ENCODE measurements at places on chromosomes 7 and 10.

GRCh38 chr10:133045556-133046389 lies 42.0 kb upstream of the ADGRA1 start:
- no peak for DNase-seq

- DNase-seq: no peak
Measured at GRCh38 chr7:111388912-111389311, 173.4 kb downstream of the IMMP2L start.

- no peak for DNase-seq
Measured at GRCh38 chr7:80493121-80493849, 18.6 kb downstream of the GNAT3 start.

- DNase-seq: no peak
Measured at GRCh38 chr7:57404967-57405421, 45.0 kb upstream of the ZNF716 start.

DNA sequence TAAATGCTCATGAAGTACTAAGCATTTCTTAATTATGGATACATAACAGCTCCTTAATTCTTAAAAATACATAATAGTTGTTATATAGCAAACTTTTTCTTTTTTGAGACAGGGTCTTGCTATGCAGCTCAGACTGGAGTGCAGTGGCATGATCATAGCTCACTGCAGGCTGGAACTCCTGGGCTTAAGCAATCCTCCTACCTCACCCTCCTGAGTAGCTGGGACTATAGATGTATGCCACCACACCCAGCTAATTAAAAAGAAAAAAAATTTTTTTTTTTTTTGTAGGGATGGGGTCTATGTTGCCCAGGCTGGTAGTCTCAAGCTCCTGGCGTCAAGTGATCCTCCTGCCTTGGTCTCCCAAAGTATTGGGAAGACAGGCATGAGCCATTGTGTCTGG lies 30.9 kb downstream of the IRF5 start:
- no peak for DNase-seq

GRCh38 chr7:47685151-47685550 lies 103.2 kb upstream of the TNS3 start:
- DNase-seq: no peak

DNA sequence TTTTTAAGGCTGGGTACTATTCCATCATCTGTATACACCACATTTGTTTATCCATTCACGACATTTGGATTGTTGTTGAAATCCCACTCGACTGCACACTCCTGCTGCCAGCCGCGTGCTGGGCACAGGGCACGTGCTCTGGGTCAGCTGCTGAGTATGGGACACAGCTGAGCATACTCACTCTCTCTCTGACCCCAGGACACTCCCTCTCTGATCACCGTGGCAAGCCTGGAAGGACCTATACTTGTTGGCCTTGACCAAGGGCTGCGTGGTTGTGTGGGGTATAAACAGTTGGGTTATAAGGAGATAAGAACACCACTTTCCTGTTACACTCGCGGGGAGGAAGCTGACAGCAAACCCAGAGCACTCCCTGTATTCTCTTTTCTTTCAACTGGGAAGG lies 153.0 kb upstream of the RHEB start:
- no peak for DNase-seq

DNA sequence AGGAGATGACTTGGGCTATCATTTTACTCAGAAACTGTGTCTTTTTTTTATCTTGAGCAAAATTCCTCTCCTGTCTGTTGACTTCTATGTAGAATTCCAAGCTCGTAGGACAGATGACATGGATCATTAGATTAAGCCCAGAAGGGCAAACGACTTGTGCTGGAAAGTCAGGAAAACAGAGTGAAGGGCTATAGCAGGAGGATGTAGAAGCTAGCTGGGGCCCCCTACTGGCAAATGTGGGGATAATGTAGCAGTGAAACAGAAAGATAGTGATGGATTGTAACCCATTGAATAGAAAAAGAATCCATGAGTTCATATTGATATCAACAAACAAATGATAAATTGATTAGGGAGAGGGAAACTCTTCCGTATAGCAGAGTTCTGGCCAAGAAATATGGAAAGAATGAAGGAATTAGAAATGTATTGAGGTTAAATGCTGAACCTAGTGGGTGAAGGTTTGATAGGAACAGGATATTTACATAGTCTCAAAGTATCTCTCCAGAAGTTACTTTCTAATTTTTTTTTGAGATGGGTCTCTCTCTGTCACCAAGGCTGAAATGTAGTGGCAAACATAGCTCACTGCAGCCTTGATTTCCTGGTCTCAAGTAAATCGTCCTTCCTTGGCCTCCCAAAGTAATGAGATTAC lies 103.6 kb downstream of the LYZL1 start:
- no peak for DNase-seq

- no peak for DNase-seq
Measured at GRCh38 chr10:22022257-22023032, 18.9 kb upstream of the DNAJC1 start.

DNA sequence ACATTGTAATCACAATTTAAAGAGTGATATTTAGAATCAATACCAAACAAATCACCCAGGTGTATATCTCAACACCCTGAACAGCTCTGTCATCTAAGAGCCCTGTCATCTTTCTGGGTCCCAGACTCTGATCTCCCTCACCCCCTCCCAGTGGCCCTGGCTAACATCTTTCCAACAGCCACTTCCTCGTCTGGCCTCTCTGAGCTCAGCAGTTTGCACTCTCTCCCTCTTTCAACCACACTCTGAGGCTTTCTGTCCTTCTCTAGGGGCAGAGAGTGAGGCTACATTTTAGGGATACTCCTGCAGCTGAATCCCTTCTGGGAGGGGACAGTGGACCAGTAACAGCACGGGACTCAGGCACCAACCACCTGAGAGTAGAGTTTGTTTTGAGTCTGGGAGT lies 17.1 kb upstream of the PRRT4 start:
- DNase-seq: no peak

DNA sequence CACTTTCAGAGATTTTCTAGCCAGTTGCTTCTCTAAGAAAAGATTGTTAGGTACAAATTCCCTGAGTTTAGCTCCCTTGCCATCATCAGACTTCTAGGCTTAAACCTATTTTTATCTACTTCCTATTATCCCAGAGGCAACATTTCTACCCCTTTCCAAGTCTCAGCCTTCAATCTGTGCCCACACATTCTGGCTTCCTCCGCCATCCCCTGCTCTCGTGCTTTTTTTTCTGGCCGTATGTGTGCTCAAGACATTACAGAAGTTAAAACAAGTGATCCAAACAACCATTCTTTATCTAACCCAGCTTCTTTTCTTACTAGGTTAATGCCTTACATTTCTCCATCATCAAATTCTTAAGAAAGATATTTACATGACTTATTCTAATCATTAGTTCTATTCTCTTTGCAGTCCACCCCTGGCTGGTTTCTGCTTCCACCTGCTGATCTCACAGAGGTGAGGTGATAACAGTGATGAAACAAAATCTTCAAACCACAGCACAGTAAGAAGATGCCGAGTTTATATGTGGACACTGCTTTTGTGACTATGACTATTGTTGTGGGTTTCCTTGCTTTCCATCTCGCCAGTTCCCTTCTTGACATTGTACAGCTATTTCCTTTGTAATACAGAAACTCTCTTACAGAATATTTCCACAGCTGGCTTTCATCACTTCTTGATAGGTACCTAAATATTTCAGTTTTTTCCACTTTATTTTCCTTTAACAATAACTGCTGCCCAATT lies 18.3 kb upstream of the CDK6 start:
- no peak for DNase-seq

- no peak for DNase-seq
Measured at GRCh38 chr10:85741626-85742300, 624.8 kb downstream of the GRID1 start.

DNA sequence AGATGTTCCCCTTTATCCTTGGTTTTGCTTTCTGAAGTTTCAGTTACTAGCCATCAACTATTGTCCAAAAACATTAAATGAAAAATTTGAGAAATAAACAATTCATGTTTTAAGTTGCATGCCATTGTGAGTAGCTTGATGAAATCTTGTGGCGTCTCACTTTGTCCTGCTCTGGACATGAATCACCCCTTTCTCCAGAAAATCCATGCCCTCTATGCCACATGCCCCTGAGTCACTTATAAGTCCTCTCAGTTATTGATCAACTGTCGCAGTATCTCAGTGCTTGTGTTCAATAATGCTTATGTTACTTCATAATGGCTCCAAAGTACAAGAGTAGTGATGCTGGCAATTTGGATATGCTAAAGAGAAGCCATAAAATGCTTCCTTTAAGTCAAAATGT lies 208.0 kb upstream of the FERD3L start:
- no peak for DNase-seq

DNA sequence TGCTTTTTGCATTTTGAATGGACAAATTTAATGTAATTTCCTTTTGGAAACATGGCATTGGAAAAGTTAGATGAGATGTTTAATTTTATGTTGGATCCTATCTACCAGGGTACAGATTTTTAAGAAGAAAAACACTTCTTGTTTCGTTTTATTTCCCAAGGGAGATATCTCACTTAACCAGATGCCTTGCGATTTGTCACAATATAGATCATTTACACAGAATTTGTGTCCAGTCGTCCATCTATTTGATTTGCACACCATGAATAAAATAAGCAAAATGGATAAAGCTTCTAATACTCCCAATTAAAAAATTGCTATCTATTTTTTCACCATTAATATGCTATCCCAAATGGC lies 25.7 kb downstream of the HDAC9 start:
- DNase-seq: no peak

GRCh38 chr7:91780521-91780920 lies 100.0 kb downstream of the MTERF1 start:
- no peak for DNase-seq

DNA sequence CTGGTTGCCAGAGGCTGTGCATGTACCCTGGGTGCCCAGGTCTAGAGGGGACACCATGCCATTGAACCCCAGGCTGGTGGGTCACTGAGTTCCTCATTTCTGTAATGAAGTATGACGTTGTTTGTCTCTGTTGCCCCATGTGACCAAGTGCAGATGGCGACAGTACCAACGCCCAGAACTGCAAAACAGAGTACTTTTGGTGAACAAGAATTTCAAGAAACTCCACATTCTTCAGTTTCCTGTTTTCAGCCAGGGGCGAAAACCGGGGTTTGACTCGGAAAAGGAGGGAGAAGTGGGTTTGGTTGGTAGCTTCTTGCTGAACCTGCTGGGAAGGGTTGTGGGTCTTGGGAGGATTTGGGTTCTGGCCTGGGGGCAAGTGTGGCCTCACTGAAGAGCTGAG lies 18.2 kb downstream of the CYP17A1 start:
- no peak for DNase-seq

DNA sequence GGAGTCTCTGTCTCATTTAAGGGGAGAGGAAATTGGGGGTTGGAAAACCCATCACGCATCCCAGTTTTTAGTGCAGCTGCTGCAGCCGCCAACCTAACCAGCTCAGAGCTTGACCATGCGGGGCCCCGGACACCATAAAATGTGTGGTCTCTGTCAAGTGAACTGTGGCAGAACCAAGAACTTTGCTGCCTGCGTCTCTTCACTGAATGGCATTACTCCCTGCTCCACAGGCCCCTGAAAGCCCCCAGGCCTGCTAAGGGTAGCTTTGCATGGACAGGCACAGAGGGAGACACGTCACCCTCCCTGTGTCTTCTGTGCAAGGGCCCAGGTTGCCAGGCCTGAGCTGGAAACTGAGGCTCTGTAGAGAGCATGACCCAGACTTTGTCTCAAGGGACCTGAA lies 144.6 kb upstream of the GPR26 start:
- no peak for DNase-seq

DNA sequence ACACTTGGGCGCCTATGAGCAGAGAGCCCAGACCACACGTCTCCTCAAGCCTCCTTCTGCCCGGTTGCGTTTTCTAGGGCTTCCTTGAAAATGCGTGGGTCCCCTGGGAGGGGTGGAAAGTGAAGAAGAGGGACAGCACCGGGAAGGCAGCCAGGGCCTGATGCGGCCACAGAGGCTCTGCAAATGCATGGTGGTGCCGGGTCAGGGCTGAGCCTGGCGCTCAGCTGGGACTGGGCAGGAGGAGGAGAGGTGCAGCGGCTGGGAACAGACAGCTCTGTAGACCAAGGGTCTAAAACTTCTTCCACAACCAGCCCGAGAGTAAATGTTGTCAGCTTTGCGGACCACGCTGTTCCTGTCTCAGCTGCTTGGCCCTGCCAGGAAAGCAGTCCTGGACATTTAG lies 1.6 kb downstream of the DPYSL4 start:
- DNase-seq: no peak

- no peak for DNase-seq
Measured at GRCh38 chr7:118580743-118581382, 356.4 kb downstream of the ANKRD7 start.

DNA sequence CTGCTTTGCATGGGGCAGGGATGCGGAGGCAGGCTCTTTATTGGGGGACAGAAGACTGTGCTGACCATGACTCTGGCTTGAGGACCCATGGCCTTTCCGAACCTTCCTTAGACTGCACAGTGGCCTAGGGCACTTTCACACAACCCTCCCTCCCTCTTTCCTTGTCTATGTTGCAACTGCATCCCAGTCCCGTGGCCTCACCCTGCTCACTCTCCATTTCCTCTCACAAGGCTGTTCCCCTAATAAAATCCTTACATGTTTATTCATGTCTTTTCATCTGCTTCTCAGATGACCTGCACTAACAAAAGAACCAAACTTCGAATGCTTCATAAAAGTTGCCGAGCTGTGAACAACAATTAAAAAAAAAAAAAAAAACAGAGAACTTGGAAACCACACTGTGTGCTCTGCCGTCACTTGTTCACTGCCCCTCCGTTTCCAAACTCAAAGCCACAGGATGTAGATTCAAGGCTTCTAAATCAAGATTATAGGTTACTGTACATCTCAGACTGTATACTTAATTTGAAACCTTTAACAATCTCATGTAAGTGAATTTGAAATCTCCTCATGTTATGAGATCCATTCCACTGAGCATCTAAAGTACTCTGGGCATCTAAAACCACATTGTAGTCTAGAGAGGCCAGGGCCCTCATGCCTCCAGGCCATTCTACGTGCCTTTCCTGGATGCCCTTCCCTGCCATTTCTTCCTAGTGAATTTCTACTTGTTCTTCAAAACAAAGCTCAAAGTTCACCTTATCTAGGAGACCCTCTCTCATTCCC lies 265.9 kb downstream of the SNX13 start:
- DNase-seq: no peak

DNA sequence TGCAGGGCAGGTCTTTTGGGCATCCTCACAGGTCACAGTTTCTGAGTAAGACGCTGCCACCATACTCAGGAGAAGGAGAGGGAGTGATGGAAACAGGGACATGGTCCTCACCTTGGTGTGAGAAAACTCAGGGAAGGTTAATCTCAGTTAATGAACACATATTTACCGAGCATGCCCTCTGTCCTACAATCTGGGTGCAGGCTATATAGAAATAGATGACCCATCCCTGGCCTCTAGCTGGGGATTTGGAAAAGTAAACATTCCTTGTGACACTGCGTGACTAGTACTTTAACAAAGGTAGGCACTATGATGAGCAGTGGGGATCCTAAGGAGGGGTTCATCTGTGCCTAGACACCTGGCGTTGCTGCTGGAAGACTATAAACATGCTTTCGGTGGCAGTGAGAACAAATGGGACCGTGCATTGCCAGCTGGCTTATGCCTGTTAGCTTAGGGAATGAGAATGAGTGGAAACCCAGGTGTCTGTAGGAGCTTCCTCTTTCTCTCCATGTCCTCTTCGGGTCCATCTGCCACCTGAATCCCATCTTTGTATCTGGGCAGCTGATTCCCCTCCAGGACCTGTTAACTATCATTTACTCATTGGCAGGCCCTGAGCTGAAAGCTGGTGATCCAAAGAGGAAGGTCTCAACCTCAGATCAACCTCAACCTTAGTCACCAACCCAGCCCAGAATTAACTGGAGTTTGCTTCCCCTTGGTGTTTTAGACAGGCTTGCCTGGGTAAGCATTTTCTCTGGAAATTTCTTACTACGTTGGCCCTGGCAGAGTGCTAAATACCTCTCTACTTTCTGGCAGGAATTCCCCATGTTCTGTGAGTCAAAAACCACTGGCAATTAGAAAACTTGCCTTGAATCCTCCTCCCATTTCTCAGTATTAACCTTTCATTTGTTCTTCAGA lies 794 bp downstream of the MBL2 start:
- no peak for DNase-seq
